Cardiac atrium fibroblast (primary cell): ENCODE measurements at places on chromosomes 16 and 17. TPM values are rescaled to one million over a fixed set of nuclear protein-coding genes. Genes with fewer than 3 reads are reported as not detected.

The TBX6 gene
- under 0.01 TPM in 1 of 2 replicates, not detected in the other for total RNA-seq

The ANKRD40CL gene
- total RNA-seq, result not detected in 2 replicates

The WNT9B gene
- not detected in 2 replicates for total RNA-seq

The NATD1 gene
- total RNA-seq, result 4.7 and 7.3 TPM in 2 replicates

The SP6 gene
- 0.16 TPM in 1 of 2 replicates, not detected in the other for total RNA-seq
